Endodermal cell (in vitro differentiated cells): ENCODE measurements at places on chromosomes 4 and X.

- DNase-seq: no peak
These were observed at the start of gene ENPP6 for GRCh38 chr4:184217634-184218033. TSS of gene ENPP6 (minus strand) at chr4:184217873. CDS start at chr4:184217819, 54 bp downstream.

GRCh38 chr4:112069110-112069509, 76.1 kb upstream of the FAM241A start:
- DNase-seq: no peak

GRCh38 chr4:18442957-18443356, 421.4 kb upstream of the LCORL start:
- DNase-seq: no peak

GRCh38 chrX:69055193-69055592, 110.1 kb downstream of the PJA1 start:
- peak; percentile 3 for DNase-seq
